GM18507 (cell line): ENCODE measurements at places on chromosomes 7 and 10.

DNA sequence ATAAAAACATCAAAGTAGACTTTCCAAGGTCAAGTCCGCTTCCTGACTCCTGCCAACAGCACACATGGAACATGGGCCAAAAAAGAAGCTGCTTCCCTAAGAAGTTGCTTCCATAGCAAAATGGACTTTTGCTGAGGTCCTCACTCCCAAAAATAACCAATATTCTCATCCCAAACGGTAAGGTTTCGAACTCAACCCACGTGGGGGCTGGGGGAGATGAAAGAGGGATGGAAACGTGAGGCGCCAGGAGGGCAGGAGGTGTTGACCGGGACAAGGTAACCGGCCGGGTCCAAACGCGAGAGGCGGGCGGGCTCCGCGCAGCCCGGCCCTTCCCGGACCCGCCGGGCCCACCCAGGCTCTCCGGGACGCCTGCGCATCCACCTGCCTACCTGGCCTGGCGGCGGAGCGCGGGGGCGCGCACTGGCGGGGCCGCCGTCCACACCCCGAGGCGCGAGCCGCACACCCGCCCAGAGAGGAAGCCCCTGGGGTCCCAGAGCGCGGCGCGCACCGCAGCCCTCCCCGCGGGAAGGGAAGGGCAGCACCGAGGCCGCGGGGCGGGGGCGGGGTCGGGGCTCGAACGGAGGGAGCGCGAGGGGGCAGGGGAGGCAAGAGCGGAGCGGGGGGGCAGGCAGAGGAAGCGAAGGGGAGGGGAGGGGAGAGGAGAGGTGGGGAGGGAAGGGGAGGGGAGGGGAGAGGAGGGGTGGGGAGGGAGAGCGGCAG lies 742 bp downstream of the LMBR1 start:
- DNase-seq: no peak

- no peak for DNase-seq
Observed at GRCh38 chr7:2037808-2038522, 194.8 kb downstream of the MAD1L1 start.

DNA sequence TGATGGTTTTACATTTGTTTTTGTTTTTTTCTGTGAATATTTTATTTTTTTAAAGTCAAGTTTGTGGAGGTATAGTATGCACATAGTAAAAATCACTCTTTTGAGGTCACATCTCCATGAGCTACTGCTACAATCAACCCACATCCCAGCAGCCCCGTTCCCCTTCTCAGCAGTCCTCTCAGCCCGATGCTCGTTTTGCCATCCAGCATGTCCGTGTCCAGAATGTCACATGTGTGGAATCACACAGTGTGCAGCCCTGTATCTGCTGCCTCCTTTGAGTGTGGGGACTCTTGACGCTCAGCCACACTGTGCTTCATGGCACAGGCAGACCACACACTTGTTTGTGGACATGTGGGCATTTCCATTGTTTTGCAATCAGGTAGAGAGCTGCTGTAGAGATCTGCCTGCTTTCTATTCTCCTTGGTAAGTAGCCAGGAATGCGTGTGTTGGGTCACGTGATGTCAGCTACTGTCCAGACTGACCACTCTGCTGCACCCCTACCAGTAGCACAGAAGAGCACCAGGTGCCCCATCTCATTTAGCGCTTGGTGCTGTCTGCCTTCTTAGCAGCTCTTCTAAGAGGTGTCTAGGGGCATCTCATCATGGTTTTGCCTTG lies 71.6 kb upstream of the CAMK2B start:
- no peak for DNase-seq

GRCh38 chr10:113705344-113705652 lies 25.6 kb downstream of the CASP7 start:
- DNase-seq: no peak

- no peak for DNase-seq
Observed at GRCh38 chr10:49381111-49381900, 14.6 kb downstream of the DRGX start.

- DNase-seq: no peak
Observed at GRCh38 chr7:3805151-3805550, 504.1 kb downstream of the SDK1 start.

- no peak for DNase-seq
Observed at GRCh38 chr10:131073469-131074035, 238.0 kb downstream of the TCERG1L start.

GRCh38 chr10:33341637-33342036 lies 7.2 kb upstream of the NRP1 start:
- no peak for DNase-seq

DNA sequence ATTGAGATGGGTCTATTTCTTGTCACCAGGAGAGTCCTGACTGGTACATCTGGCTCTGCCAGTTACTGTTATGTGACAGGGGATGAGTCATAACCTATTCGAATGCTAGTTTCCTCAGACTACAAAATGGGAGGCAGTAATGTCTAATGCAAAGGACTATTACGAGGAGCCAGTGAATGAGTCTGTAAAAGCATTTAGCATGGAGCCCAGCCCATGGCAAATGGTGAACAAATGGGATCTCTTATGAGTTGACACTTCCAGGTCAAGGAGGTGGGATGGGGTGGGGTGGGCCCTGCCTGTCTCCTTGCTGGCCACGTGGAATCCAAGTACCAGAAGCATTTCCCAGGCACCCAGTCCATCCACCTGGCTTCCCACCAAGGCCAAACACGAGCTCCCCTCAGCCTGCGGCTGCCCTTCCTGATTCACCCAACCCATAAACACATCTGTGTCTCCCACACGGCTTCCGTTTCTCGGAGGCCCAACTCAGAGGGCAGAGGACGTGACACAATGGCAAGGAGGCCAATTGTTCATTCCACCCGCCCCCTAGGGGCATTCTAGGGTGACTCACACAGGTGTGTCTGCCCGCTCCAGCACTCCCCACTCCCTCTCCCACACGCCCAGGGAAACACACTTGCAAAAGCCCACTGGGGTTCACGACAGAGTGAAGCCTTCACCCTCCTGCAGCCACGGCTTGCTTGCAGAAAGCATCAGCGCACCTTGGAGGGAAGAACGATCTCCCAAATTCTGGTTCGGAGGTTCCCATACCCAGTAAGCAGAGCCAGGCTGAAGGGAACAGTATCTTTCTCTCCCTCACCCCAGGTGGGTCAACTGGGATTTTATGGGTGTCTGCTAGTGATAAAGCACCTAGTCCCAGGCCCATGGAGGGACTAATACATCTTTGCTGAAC lies 109.8 kb downstream of the SH3PXD2A start:
- no peak for DNase-seq

GRCh38 chr10:130024779-130025325 lies 60.8 kb upstream of the EBF3 start:
- DNase-seq: no peak

DNA sequence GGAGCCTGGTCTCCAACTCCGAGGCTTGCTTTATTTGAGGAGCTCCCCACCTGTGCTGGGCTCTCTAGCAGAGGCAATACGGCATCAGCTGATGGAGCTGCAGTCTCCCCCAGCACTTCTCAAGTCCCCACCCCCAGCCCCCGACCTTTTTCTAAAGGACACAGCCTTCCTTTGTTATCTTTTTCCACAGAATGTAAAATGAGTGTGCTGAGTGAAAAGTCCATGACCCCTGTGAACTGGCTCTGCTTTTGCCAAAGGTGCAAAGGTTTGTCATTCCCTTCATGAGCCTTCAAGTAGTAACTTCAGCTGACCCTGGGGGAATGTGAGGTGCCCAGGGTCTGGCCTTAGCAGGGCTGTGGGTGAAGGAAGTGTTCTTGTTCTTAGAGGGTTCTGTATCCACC lies 25.5 kb downstream of the LRRC4 start:
- DNase-seq: no peak

GRCh38 chr7:44143646-44144250 lies 2.6 kb upstream of the MYL7 start:
- no peak for DNase-seq

DNA sequence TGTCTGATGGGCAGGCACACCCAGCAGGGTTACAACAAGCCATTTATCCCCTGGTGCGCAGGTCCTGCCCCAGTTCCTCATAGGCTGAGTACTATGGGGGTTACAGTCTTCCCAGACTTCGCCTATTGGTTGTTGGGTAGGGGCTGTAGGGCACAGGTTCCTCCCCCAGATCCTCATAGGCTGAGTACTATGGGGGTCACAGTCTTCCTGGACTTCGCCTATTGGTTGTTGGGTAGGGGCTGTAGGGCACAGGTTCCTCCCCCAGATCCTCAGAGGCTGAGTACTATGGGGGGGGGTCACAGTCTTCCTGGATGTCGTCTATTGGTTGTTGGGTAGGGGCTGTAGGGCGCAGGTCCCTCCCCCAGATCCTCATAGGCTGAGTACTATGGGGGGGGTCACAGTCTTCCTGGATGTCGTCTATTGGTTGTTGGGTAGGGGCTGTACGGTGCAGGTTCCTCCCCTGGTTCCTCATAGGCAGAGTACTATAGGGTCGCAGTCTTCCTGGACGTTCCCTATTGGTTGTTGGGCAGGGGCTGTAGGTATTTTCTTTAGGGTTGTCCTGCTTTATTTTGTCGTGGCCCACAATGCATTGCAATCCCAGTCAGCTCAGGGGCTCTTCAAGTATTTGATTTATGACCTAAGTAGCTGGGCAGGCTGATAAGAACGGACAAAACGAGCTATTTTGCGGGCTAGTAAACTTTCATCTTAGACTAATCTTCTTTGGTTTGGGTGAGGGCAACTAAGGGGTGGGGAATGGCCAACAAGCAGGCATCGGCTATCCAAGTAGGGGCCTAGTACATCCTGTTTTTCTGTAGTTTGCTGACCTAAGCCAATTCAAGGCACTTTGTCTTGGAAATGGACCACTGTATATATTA lies 3.4 kb downstream of the LRRC27 start:
- DNase-seq: no peak

- DNase-seq: no peak
Observed at GRCh38 chr7:67392596-67393438, 396.2 kb downstream of the TYW1 start.

DNA sequence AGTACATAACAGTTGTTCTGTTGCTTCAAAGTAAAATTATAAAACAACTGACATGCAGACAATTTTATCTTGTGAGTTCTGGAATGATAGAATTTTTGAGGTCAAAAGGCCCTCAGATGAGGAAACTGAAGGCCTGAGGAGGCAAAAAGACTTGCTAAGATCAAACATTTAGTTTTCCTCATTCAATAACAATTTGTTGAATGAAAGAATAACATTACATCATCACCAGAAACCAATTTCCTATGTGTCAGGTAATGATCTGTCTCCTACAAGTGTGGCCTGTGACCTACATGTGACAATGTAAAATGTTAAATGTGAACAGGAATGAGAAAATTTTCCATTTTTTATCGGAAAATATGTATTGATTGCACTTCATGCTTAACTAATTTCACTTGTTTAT lies 16.6 kb upstream of the ASB4 start:
- no peak for DNase-seq

- DNase-seq: no peak
Observed at GRCh38 chr7:135975166-135975565, 2.0 kb downstream of the MTPN start.

- no peak for DNase-seq
Observed at GRCh38 chr10:8594711-8595110, 540.2 kb downstream of the GATA3 start.

DNA sequence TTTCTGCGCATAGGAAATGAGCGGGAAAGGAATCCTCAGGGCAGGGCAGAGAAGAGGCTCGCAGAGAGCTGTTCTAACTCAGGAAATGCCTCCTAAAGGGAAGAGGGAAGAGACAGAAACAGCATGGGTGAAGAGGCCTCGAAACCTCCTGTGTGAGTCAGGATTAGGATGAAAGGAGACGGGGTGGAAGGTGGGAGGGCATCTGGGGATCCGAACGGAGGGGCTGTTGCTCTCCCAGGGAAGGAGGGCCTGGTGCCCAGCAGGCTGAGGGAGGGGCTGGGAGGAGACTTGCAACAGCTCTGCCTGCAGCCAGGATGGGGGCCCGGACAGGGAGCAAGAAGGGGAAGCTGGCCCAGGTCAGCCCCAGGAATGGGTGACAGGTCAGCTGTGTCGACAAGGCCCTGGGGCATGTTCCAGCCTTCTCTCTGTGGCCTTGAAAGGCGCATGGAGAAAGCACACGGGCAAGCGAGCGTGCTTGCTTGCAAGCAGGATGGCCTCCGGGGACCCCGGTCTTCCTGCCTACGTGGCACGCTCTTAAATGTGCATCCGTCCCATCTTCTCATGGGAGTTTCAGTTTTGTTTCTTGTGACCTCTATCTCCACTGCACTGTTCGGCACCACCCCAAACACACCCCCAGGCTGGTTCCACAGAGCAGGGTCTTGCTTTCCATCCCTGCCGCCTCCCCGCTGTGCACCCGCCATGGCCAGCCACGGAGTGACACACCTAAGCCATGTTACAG lies 63.5 kb downstream of the HIPK2 start:
- DNase-seq: peak; percentile 68

DNA sequence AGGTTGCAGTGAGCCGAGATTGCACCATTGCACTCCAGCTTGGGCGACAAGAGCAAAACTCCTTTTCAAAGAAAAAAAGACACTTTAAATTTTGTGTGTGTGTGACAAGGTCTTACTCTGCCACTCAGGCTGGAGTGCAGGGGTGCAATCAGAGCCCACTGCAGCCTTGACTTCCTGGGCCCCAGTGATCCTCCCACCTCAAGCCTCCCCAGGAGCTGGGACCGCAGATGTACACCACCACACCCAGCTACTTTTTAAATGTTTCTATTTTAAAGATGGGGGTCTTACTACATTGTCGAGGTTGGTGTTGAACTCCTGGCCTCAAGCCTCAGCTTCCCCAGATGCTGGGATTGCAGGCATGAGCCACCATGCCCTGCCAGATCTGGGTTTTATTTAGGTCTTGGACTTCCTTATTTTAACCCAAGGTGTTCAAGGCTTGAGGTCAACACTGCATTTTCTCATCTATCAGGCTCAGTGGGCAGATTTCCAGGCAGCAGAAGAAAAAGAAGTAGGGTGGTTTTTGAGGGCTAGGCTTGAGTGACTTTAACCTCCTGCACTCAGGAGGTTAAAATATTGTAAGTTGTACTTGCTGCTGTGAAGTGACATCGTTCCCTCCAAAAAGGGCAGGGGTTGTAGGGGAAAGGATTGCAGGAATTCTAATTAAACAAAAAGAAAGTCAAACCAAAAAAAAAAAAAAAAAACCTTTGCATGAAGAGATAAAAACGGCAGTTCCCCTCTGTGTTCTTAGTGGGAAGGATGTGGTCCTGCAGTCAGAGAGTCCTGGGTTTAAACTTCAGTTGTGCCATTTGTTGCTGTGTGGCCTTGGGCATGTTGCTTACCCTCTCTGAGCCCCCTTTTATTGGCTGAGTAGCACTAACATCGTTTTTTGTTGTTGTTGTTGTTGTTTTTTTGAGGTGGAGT lies 71.5 kb downstream of the CARD11 start:
- DNase-seq: no peak

- DNase-seq: no peak
Observed at GRCh38 chr7:522071-522950, 2.7 kb upstream of the PDGFA start.

GRCh38 chr10:62057850-62058249 lies 156.4 kb downstream of the ARID5B start:
- no peak for DNase-seq

GRCh38 chr10:126081841-126082466 lies 185.6 kb downstream of the FANK1 start:
- DNase-seq: no peak

GRCh38 chr10:83127942-83128575 lies 1011.2 kb upstream of the GHITM start:
- no peak for DNase-seq

DNA sequence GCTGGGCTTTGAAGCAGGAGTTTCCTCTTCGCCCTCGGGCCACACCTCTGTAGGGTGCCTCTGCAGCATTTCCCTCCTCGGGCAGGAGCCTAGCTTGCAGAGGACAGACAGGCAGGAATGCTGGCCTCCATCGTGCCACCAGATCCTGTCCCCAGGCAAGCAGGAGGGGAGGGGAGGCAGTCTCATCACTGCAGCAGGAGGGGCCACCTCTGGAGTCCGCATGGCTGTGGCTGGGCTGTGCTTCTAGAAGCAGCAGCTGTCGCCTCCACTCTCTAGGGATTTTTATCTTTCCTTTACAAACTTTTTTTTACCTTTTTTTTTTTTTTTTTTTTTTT lies 181.4 kb downstream of the CUX1 start:
- DNase-seq: no peak
